ENCODE measurements at places on chromosomes 5 and 9.

- DNase-seq = no peak
Measured at GRCh38 chr5:155919725-155920124, 407.2 kb upstream of the SGCD start.

- DNase-seq = no peak
Measured at GRCh38 chr9:109242014-109242413, 75.0 kb upstream of the FRRS1L start.

- no peak for DNase-seq
Measured at GRCh38 chr5:165393839-165394238, 1888.4 kb downstream of the MAT2B start.

DNA sequence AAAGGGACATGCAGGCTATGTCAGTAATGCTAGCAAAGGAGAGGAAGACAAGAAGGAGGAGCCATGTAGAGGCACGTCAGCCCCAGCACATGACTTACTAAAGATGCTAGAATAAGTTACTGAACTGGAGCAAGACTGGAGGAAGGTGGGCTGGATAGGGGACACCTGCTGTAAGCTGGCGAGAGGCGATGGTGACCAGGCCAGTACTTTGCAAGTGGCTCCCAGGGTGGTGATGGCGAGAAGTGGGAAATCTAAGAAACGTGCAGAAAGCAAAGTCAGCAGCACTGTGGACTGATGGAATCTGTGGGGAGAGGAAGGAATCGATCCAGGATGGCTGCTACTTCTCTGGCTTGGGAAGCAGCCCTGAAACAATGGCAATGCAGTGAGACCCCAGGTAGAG lies 617.1 kb upstream of the ADAMTS16 start:
- DNase-seq = no peak

- DNase-seq = no peak
Measured at GRCh38 chr5:14211818-14212803, 69.0 kb downstream of the TRIO start.

DNA sequence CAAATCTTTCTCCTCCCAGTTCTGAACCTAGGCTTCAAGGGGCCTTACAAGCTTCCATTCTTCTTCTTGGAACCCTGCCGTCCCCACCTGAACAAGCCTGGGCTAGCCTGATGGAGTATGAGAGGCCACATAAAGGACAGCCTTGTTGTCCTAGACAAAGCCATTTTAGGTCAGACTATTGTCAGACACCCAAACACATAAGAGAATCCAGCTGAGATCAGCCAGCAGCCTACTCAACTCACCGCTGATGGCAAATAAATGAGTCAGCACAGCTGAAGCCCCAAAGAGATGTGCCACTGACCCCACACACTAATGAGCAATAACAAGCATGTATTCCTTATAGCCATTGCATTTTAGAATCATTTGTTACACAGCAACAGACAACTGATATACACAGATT lies 33.8 kb downstream of the SVEP1 start:
- DNase-seq = no peak

GRCh38 chr9:21873540-21874221 lies 71.2 kb downstream of the MTAP start:
- no peak for DNase-seq

GRCh38 chr9:113868501-113868900 lies 7.6 kb upstream of the ZNF618 start:
- DNase-seq = no peak

DNA sequence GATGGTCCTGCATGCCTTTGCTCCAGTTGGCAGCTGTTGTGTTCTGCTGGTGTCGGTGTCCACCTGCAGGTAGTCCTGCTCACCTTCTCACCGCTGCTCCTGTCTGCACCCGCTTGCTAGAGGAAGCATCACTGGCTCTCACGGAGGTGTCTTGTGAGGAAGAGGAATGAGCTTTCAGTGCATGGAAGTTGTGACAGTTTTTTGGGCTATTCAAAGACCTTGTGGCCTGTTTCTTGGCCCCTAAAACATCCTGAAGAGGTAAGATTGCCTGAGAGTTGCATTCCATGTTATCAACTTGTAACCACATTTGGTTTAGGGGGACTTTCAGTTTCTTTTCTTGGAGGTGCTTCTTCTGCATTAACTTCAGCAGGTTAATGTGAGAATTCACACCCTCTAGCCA lies 85.6 kb downstream of the MACROH2A1 start:
- DNase-seq = no peak

DNA sequence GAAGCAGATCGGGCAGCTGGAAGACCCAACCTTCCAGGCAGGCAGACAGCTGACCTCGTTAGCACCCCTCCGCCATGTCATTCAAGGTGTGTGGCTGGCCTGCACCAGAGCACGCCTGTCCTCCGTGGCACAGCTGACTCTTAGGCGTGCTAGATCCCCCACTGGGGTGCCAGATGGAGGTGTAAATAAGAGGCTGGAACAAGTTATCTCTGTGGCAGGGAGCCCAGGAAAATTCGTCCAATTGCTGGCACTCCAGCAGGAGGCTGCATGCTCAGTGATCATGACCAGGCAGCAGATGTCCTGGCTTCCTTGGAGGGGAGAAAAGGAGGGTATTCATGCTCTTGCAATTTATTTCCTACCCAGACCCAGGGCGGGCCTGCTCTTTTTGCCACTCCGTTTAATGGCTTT lies 7.8 kb upstream of the ALDOB start:
- DNase-seq = no peak

All from activated T-cell treated with anti-CD3 and anti-CD28 coated beads for 4 hours (primary cell).